ENCODE measurements at places on chromosomes 16 and 17.

DNA sequence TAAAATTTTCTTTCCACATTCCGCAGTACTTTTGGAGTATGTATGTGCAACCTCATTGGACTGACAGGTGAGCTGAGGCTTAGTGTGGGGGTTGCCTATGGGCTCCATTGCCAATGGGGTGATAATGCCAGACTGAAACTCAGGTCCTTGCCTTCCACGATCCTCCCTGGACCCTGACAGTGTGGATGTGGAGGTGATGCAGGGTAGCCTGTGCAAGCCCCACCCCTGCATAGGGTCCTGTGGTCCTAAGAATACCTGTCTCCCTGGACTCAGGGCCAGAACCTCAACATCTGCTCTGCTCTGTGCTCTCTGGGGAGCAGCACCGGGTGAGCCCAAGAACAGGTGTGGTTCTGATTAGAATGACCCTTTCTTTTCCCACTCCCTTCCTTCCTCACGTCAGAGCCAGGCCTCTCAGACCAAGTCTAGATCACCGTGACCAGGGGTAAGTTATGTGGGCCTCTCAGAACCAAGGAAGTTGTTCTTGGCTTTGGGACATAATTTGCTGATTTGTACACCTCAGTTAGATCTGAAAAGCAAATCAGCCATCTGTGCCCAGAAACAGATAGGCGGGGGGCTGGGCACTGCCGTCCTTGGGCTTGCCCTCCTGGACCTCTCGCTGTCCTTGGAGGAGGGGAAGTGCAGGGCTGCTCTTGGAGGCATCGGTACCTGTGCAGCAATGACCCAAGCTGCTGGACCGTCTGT lies 8.4 kb upstream of the TNS4 start:
- no peak for DNase-seq

GRCh38 chr17:14321476-14321949 lies 20.6 kb downstream of the HS3ST3B1 start:
- no peak for DNase-seq

DNA sequence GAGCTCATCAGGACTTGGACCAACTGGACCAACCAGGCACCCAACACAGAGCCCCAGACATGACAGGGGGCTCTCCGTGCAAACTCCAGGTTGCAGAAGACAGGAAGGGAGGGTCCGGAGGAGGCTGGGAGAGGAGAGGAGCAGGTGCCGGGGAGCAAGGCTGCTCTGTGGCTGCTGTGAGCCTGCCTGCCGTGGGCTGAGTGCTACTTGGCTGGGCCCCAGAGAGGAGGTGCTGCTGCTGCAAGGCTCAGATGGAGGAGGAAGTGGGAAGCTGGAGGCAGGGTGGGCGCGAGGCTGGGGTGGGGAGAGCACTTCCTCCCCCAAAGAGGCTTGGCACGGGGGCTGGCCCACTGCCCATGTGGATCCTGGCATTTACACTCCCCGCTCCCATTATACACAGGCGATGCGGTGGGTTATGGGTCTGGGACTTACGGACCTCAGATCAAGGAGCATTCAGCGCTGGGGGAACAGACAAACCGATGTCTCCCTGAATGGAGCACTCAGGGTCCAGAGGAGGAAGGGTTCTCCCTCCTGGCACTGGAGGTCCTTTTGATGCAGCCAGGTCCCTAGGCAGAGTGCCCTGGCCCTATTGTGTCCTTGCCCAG lies 15.9 kb downstream of the EPOP start:
- DNase-seq, result no peak

DNA sequence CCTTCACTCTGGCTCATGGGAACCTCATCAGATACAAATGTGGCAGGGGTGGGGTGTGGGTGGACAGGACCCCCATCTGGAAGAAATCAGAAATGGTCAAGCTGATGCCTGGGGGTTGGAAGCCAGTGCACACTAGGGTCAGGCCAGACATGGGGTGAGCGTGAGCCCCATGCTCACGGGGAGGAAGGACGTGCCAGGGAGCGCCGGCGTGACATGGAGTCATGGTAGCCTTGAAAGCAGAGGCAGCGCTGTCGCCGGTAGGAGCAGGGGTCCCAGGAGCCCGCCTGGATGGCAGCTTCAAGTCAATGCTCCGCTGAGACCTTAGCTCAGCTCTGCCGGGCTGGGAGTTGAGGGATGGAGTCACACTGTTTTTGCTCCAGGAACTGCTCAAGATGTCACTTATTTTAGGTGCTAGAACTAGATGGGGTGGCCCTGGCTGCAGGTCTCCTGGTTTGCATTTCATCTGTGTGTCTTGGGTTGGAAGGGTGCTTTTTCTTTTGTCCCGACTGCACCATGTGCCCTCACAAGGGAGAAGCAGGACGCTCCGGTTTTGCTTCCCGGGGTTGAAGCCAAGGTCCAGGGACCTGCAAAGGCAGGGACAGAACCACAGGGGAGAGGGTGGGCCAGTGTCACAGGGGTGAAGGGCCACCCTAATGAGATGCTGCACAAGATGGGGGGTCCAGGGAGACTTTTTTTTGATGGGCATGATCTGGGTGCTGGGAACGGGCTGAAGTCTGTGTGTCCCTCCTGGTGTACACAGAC lies 51.4 kb downstream of the USP22 start:
- no peak for DNase-seq

DNA sequence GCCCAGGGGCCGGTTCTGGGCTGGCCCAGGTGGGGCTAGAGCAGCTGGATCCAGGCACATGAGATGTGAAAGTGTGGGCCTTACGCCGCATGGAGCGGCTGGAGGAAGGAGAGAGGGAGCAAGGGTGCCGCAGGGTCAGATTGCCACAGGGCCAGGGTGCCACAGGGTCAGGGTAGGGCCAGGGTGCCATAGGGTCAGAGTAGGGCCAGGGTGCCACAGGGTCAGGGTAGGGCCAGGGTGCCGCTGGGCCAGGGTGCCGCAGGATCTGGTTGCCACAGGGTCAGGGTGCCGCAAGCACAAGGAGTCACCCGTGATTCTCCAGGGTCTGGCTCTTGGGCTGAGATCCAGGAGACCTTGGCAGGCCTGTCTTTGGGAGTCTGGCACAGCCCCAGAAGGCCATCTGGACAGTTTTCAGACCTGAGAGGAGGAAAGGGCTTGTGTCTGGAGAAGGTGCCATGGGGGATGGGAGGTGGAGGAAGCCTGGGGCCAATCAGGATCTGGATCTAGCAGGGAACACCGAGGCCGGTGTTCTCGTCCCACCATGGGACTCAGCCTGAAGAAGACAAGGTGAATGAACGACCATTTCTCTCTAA lies 13.1 kb upstream of the LASP1NB start:
- no peak for DNase-seq

DNA sequence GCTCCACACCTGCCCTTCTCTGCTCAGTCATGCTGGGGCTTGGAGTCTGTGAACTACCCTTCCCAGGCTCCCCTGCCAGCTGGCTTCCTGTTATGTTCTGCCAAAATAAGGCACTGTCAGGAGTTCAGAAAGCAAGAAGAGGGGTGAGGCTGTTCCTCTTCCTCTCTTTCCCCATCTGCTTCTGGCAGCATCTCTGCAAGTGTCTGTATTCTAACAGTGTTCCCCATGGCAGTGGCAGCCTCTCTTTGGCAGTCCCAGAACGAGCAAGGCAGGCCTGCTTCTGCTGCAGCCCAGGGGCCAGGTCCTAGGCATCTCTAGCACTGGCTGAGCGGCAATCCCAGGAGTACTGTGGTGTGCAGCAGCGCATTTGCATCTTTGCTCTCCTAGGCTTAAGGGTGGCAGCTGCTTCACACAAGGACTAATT lies 219.1 kb downstream of the STX8 start:
- DNase-seq, result peak; percentile 24

DNA sequence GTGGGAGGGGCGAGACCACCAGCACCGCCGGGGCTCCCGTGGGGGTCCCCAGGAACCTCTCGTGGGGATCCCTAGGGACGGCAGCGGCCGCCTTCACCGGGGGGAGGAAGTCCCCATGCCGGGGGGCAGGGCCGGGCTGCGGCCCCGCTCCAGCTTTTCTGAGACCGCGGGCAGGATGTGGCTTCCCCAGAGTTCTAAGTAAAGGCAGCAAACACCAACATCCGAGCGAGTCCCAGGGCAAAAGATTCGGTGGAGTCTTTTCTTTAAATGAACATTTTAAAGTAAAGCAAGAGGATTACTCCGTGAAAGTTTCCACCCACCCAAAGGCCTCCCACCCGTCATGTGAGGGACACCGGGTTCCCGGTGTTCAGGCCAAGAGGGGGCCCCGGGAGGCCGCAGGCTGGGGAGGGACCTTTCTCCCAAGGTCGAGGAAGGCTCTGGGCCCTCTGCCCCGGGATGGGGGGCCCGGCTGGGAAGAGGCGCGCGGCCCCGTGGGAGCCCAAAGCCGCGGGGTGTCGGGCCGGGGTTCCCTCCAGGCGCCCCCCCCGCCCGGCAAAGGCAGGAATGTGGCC lies 137.2 kb upstream of the RPH3AL start:
- DNase-seq, result peak; percentile 86

- peak; percentile 35 for DNase-seq
Observed at GRCh38 chr16:17053536-17054160, 417.1 kb downstream of the XYLT1 start.

DNA sequence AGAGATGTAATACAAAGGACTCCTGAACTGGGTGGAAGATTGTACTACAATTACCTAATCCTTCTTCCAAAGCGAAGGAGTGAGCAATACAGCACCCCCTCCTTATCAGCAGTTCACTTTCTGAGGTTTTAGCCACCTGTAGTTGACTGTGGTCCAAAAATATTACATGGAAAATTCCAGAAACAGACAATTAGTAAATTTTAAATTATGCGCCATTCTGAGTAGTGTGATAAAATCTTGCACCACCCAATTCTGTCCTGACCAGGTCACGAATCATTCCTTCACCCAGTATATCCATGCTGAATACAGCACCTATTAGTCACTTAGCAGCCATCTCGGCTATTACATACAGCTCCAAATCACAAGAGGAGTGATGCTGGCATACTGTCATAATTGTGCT lies 23.2 kb downstream of the VPS53 start:
- DNase-seq, result no peak

GRCh38 chr16:21158208-21159110 lies at the start of gene LDAF1:
TSS of gene LDAF1 (plus strand) at chr16:21158674. CDS start at chr16:21161183, 2,509 bp downstream.
- peak; percentile 80 for DNase-seq

DNA sequence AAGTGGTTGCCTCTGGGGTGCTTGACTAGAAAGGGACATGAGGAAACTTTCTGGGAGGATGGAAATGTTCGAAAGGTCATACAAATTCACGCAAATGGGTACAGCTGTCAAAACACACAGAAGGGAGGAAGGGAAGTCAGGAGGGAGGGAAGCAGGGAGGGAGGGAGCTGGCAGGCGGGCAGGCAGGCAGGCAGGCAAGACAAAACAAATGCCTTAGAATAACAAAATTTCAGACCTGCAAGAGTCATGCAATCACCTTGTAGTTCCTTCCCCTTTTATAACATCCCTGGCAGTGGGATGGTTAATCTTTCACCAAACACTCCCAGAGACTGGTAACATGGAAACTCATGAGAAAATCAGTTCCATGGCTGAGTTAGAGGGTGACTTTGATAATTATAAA lies 189.2 kb downstream of the STX8 start:
- DNase-seq, result no peak

GRCh38 chr16:31875112-31875803 lies 1.7 kb downstream of the ZNF267 start:
- no peak for DNase-seq

DNA sequence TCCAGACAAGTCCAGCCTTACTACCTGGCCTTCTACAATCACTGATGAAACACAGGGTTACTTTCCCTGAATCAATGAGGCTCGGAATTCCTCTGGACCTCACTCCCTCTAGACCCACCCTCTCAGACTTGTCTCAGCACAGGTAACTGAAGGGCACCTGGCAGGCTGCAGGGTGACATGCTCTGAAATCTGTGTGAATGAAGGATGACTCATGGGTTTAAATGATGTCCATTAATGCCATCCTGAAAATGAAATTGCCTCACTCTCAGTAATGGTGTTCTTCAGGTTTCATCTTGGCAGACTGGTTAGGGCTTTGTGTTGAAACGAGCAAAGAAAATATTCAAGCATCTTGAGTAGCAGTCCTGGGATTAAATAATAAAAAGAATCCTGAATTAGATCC lies 134.4 kb downstream of the MAF start:
- no peak for DNase-seq

DNA sequence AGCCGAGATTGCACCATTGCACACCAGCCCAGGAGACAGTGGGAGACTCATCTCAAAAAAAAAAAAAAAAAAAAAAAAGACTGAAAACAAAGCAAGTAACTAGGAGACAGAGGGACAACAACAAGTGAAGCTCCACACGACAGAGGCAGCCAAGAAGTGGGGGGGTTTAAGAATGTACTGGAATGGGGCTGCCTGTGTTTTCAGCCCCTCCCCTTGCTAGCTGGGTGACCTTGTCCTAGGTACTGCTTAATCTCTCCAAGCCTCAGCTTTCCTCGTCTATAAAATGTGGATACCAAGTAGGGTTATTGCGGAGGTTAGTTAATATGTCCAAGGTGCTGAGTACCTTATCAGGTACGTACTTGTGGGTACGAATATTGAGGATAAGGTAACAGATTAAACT lies 163.8 kb upstream of the CACNG5 start:
- DNase-seq, result no peak

- DNase-seq, result no peak
Observed at GRCh38 chr16:67082891-67083290, 26.9 kb upstream of the PHAF1 start.

- no peak for DNase-seq
Observed at GRCh38 chr17:7579834-7580603, 581 bp downstream of the CD68 start.

- no peak for DNase-seq
Observed at GRCh38 chr17:78958641-78959127, 21.0 kb downstream of the LGALS3BP start.

DNA sequence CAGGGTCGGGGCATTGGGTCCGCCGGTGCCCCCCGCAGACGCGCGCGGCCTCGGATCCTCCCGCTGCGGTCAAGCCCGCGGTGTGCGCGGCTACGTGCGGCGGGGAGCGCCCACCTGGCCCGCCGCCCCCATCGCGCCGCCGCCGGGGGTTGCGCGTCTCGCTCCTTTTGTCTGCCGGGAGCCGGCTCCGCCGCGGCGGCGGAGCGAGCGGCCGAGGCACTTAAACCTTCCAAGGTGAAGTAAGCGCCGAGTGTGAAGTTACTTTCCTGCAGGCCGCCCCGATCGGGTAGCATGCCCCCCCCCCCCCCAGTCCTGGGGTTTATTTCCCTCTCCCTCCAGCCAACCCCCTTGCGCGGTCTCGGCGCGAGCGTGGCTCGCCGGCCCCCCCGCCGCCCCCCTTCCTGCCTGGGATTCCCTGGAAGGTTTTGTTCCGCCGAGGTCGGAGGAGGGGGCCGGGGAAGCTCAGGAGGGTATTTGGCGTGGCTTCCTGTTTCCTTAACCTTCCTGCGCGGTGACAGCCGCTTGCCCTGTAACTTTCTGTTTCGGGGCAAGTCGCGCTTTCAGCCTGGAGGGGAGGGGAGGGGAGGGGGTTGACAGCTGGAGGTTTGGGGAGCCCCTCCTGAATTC lies 56.6 kb upstream of the GSE1 start:
- DNase-seq, result peak; percentile 81

- no peak for DNase-seq
Observed at GRCh38 chr17:38910325-38910724, 15.1 kb upstream of the LASP1NB start.

- DNase-seq, result no peak
Observed at GRCh38 chr17:34865716-34866115, 95.5 kb downstream of the CCT6B start.

GRCh38 chr17:83175119-83175821 lies 95.9 kb downstream of the METRNL start:
- peak; percentile 54 for DNase-seq

GRCh38 chr16:71347146-71347545 lies 11.4 kb upstream of the CALB2 start:
- no peak for DNase-seq
